PC-3 (cell line): ENCODE measurements at places on chromosomes 7 and 10.

DNA sequence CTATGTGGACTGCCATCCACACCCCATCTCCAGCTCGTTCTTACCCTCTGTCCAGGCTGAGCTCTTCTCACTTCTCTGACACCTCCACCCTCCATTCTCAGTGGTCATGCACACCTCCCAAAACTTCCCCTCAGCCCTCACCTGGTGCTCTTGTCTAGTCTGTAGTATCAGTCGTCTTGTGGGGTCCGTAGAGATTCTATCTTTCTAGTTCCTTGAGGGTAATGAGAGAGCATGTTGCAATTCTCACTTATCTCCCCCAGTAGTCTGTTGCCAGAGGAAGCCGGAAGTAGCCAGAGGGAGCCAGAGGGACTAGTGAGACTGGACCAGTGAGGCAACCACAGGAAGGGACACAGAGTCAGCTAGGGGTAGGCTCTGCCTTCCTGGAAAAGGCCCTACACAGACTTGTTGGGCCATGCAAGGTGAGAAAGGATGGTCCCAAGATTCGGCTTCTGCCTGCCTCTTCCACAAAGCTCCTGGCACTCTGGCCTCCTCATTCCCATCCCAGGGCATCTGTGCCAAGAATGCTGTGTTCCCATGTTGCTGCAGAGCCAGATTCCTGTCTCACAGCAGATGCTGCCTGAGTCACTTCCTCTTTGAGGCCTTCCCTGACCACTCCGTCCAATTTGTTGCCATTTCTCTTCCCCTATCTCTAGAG is 50.6 kb upstream of the DUSP5 start:
- H3K4me1 ChIP-seq: peaks cover 13% of the 10 kb centered on the region
- peak overlapping the region; percentile 58 for H3K27ac ChIP-seq
- H3K27me3 ChIP-seq: no peaks in the 10 kb centered on the region
- H3K4me3 ChIP-seq: no peak overlapping the region

DNA sequence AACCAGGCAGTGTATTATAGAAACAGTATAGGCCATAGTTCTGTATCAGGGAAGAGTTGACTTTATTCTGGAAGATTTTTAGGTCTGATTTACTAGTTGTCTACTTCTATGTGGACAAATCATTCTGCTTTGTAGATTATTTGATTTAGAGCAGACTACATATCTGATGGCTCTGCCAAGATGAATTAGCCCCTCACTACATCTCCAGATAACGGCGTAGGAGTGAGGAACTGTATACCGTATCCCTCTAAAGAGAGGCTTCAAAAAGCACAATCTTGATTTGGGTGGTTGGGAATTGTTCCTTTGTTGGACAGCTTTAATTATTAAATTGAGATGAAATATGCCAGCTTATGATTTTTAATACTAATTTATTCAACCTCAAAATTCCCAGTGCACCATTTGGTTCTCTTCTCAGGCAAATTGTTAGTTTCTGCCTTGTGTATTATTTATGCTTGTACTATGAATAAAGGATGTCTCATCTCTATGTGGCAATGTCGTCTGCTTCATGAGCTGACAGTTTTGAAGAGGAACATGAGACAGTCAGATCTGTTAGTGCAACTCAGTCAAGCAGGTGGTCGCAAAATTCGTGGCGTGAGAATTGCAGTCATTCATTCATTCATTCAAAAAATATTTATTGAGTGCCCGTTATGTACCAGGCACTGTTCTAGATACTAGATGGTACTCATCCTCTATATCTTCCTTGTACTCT is 422.8 kb downstream of the EXOC4 start:
- H3K36me3 ChIP-seq: no peaks in the 10 kb centered on the region
- no peak overlapping the region for H3K4me3 ChIP-seq
- no peaks in the 10 kb centered on the region for H3K4me1 ChIP-seq

- DNase-seq: no peak
- no peaks in the 10 kb centered on the region for H3K36me3 ChIP-seq
Measured at GRCh38 chr7:113548561-113548960, 370.2 kb downstream of the PPP1R3A start.

GRCh38 chr10:79405221-79405994 is 40.0 kb downstream of the ZCCHC24 start:
- H3K36me3 ChIP-seq: no peaks in the 10 kb centered on the region; the same call in 1 of the 2 replicates
- no peaks in the 10 kb centered on the region for H3K27me3 ChIP-seq
- DNase-seq: no peak
- H3K4me3 ChIP-seq: no peak overlapping the region
- H3K27ac ChIP-seq: no peak overlapping the region

- no peak for DNase-seq
- no peak overlapping the region for H3K4me3 ChIP-seq
- peaks cover 10% of the 10 kb centered on the region; the same call in 1 of the 2 replicates for H3K27me3 ChIP-seq
- H3K36me3 ChIP-seq: no peaks in the 10 kb centered on the region
- H3K27ac ChIP-seq: no peak overlapping the region
- no peaks in the 10 kb centered on the region for H3K4me1 ChIP-seq
Measured at GRCh38 chr7:127290116-127290655, 37.4 kb upstream of the GRM8 start.

GRCh38 chr7:101094791-101095375 is 9.6 kb downstream of the TRIM56 start:
- peaks cover 21% of the 10 kb centered on the region for H3K4me1 ChIP-seq
- no peaks in the 10 kb centered on the region for H3K27me3 ChIP-seq
- 0 out of 2 replicates have a peak, but pooled peaks cover 2% of the 10 kb centered on the region for H3K36me3 ChIP-seq
- H3K4me3 ChIP-seq: no peak overlapping the region
- peak; percentile 72 for DNase-seq

- DNase-seq: no peak
- H3K4me3 ChIP-seq: no peak overlapping the region
- no peaks in the 10 kb centered on the region for H3K27me3 ChIP-seq
- peaks cover 39% of the 10 kb centered on the region for H3K4me1 ChIP-seq
- peak overlapping the region; percentile 88 for H3K27ac ChIP-seq
- no peaks in the 10 kb centered on the region for H3K36me3 ChIP-seq
Measured at GRCh38 chr7:29369909-29370488, 175.4 kb downstream of the CHN2 start.

- no peaks in the 10 kb centered on the region for H3K27me3 ChIP-seq
- H3K4me1 ChIP-seq: peaks cover 49% of the 10 kb centered on the region
Measured at GRCh38 chr7:112238852-112239610, 32.5 kb downstream of the ZNF277 start.

GRCh38 chr10:131533846-131534526 is 222.5 kb upstream of the TCERG1L start:
- H3K27me3 ChIP-seq: no peaks in the 10 kb centered on the region
- H3K27ac ChIP-seq: no peak overlapping the region
- no peaks in the 10 kb centered on the region for H3K36me3 ChIP-seq
- DNase-seq: peak; percentile 21
- no peak overlapping the region for H3K4me3 ChIP-seq
- H3K4me1 ChIP-seq: no peaks in the 10 kb centered on the region; the same call in 1 of the 2 replicates

- H3K36me3 ChIP-seq: no peaks in the 10 kb centered on the region
- 0 out of 2 replicates have a peak, but pooled peaks cover 6% of the 10 kb centered on the region for H3K4me1 ChIP-seq
- peak; percentile 56 for DNase-seq
- H3K4me3 ChIP-seq: no peak overlapping the region
- H3K27me3 ChIP-seq: no peaks in the 10 kb centered on the region
Measured at GRCh38 chr7:79774150-79774549, 320.7 kb upstream of the MAGI2 start.

- H3K4me1 ChIP-seq: peaks cover 47% of the 10 kb centered on the region
- H3K4me3 ChIP-seq: peak overlapping the region; percentile 89; the same call in 1 of the 2 replicates
Measured at GRCh38 chr7:47582764-47583738, 1.1 kb upstream of the TNS3 start.

DNA sequence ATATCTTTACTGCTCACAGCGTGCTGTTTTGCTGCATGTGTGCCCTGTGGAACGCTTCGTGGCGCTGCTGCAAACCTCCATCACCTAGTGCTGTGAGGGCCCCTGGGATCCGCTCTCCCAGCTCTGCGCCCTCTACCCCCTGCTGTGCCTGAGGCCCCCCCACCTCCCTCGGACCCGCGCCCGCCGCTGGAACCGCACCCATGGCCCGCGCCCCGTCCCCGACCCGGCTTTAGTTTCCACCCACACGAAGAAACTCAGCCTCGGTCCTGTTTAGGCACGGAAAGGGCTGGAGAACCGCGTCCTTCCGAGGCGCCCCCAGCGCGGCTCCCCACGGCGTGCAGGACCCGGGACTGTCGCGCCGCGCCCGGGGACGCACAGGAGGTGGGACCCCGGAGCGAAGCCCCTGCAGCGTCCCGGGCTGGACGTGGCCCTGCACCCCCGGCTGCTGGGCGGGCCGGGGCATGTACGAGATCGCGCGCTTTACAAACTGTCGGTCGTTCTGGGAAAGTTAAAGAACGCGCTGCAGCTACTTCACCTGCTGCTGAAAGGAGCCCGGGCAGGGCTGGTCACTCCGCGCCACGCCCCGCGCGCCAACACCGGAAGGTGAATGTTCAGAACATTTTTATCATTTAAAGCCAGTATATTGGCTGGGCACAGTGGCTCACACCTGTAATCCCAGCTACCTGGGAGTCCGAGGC is 54.3 kb downstream of the BMS1 start:
- DNase-seq: peak; percentile 41
- H3K4me1 ChIP-seq: no peaks in the 10 kb centered on the region
- no peaks in the 10 kb centered on the region for H3K27me3 ChIP-seq
- peaks cover 6% of the 10 kb centered on the region for H3K36me3 ChIP-seq

- H3K4me3 ChIP-seq: no peak overlapping the region
- peak; percentile 57 for DNase-seq
- no peaks in the 10 kb centered on the region for H3K27me3 ChIP-seq
- peak overlapping the region; percentile 60 for H3K27ac ChIP-seq
Measured at GRCh38 chr10:29646238-29646902, 11.6 kb upstream of the SVIL start.

DNA sequence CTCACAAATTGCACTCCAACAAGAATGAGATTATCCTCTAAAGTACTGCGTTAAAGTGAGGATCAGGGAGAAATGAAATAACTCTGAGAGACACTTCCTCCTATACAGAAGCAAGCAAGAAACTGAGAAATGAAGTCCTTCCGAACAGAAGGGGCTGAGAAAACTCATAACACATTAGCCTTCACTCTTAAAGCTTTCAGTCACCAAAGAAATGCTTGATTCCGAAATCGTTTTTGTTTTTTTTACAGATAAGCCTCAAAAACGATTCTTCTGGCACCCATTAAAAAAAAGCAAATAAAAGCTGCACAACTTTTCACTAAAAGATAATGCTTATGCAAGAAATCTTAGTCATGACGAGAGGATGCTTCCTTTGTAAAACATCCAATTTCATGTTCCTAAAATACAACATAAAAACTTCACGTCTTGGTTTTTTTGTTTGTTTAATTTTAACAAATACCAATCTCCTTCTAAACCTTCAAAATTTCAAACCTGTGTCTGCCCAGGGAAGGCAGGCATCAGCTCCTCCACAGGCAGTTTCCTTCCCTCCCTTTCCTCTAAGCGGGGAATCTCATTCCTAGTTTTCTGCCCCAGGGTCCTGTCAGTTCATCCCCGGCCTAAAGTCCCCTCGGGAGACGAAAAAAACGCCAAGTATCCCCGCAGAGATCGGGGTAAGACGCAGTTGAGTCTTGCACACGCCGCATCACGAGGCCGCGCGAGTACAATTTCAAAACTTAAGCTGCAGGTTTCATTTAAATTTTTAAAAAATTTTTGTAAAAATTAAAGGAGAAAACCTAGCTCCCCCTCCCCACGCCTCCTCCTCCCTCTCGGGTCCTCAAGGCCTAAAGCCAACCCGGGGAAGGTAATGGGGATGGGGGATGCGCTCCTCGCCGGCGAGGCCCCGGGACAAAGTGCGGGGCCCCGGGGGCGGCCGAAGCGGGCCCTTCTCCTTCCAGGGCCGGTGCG is 1.1 kb downstream of the BAZ1B start:
- DNase-seq: peak; percentile 6
- no peaks in the 10 kb centered on the region for H3K27me3 ChIP-seq
- peak overlapping the region; percentile 84 for H3K27ac ChIP-seq
- peak overlapping the region; percentile 82 for H3K4me3 ChIP-seq
- H3K4me1 ChIP-seq: peaks cover 19% of the 10 kb centered on the region; the same call in 1 of the 2 replicates

DNA sequence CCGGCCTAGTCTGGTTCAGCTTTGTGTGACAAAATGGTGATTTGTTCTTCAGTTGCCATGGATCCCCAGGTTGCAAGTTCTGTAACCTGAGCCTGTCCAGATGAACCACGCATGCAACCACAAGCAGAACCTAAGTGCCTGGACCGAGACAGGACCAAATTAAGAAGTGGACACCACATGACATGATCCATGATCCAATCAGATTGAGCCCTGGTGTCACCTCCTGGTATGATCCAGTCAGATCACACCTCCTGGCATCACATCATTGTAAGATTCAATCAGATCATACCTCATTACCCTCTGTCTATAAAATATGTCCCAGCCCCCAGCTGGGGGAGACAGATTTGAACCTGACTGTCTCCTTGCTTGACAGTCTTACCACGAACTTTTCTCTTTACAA is 70.0 kb downstream of the MALSU1 start:
- H3K36me3 ChIP-seq: no peaks in the 10 kb centered on the region
- H3K27ac ChIP-seq: no peak overlapping the region
- DNase-seq: no peak
- no peaks in the 10 kb centered on the region for H3K27me3 ChIP-seq

DNA sequence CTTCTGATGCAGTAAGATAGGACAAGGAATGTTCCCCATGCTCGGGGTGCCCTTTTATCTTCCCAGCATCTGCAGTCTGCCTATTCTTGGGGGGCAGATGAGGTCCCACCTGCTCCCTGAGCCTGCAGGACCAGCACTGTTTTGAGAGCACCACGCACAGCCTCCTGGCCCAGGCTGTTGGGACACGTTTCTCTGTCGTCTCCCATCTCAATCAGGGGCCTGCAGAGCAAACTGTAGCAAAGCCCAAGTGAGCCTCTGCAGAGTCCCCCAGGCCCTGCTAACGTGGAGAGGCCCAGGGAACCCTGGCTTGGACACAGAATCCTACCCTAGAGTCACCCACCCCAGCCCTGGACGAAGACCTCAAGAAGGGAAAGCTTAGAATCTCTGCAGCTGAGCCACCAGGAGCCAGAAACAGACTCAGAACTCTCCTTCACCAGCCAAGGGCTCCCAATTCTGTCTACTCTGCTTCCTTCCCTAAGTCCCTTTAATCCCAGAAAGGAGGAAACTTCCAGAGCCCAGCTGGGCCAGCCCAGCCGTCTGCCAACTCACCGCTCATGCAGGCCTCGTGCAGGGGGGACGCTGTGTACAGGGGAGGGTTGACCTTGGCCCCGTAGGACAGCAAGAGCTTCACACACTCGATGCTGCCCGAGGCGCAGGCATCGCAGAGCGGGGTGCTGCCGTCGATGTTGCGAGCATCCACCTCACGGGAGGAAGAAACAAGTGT is 15.6 kb downstream of the ASB13 start:
- H3K4me1 ChIP-seq: no peaks in the 10 kb centered on the region; the same call in 1 of the 2 replicates
- no peak overlapping the region for H3K27ac ChIP-seq
- H3K4me3 ChIP-seq: no peak overlapping the region
- no peaks in the 10 kb centered on the region for H3K27me3 ChIP-seq

GRCh38 chr7:131038153-131038552 is 289.5 kb upstream of the MKLN1 start:
- no peak overlapping the region for H3K4me3 ChIP-seq
- H3K36me3 ChIP-seq: no peaks in the 10 kb centered on the region
- H3K27me3 ChIP-seq: no peaks in the 10 kb centered on the region
- no peak overlapping the region for H3K27ac ChIP-seq
- H3K4me1 ChIP-seq: peaks cover 15% of the 10 kb centered on the region

DNA sequence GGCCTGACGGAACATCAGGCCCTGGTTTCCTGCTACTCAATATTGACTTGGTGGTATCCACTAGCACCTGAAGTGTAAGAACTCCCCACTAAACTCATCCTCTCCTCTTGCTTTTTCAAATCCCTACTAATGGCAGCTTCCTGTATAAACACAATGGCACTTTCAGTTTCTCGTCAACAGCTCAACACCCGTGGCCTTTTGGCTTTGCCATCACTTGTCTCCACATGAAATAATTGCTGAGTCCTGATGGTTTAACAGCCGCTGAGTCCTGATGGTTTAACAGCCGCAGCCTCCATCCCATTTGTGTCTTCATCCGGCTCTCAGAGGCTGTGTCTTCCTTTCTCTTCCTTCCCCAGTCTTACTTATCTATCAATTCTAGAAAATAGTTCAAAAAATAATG is 261.4 kb upstream of the PITRM1 start:
- H3K27ac ChIP-seq: no peak overlapping the region
- H3K4me3 ChIP-seq: no peak overlapping the region
- no peak for DNase-seq
- H3K4me1 ChIP-seq: no peaks in the 10 kb centered on the region
- no peaks in the 10 kb centered on the region for H3K27me3 ChIP-seq
- H3K36me3 ChIP-seq: no peaks in the 10 kb centered on the region
